ENCODE measurements at places on chromosomes 13 and 19. TPM values are rescaled to one million over a fixed set of nuclear protein-coding genes. Genes with fewer than 3 reads are reported as not detected.

- DNase-seq: no peak
These were observed 17.5 kb upstream of the FFAR2 start for GRCh38 chr19:35430409-35431144.

- DNase-seq: no peak
These were observed 13.1 kb downstream of the LRCH1 start for GRCh38 chr13:46565808-46566750.

CYP2S1 gene
- 0.48 TPM for total RNA-seq

GRCh38 chr13:65336087-65336749, 1893.9 kb downstream of the PCDH9 start:
- no peak for DNase-seq

DNA sequence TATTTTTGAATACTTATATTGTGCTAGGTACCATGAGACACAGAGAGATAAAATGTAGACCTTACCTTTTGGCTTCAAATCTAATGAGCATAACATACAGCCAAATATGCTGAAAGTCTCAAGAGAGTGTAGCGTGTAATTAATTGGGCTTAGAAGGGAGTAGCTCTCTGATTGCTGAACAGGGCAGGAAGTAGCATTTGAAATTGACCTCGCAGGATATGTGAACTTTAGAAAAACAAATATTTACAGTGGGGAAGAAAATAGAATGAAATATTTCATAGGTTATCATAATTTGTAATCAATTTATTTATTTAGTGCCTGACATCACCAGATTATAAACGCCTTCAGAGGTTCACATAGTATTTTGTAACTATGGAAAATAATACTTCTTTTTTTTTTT, 327.1 kb downstream of the RFC3 start:
- DNase-seq: no peak

DNA sequence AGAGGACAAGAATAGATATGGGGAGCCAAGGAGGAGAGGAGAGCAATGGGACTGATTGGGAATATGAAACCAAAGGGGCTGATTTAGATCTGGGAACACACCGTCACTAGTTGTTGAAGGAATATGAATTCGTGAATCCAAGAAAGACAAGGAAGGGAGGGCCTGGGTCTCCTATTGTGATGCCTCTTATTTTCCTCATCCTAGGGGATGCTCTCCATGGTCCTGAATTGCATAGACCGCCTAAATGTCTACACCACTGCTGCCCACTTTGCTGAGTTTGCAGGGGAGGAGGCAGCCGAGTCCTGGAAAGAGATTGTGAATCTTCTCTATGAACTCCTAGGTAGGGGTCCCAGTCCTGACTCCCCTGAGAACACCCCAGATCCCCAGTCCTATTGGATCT, 21.5 kb downstream of the RYR1 start:
- DNase-seq: no peak

FCHO1 gene
- total RNA-seq: 1.0 TPM

VPS36 gene
- 30.2 TPM for total RNA-seq

MYH14 gene
- 85.4 TPM for total RNA-seq
